ENCODE measurements at places on chromosomes 6 and 20. TPM values are rescaled to one million over a fixed set of nuclear protein-coding genes. Genes with fewer than 3 reads are reported as not detected.

GRCh38 chr6:2149361-2150006 is 95.9 kb downstream of the GMDS start:
- no peak for DNase-seq

HLA-DRA gene
- not detected for polyA plus RNA-seq

GRCh38 chr20:38110525-38111178 is 54.4 kb downstream of the TGM2 start:
- no peak for DNase-seq

GRCh38 chr6:37309046-37309445 is 44.7 kb upstream of the RNF8 start:
- DNase-seq = no peak

PAK5 gene
- not detected for polyA plus RNA-seq
